ENCODE measurements at places on chromosomes 5 and 9.
A peak's percentile ranks its signal among the peaks of the same experiment; 100 is the strongest.

DNA sequence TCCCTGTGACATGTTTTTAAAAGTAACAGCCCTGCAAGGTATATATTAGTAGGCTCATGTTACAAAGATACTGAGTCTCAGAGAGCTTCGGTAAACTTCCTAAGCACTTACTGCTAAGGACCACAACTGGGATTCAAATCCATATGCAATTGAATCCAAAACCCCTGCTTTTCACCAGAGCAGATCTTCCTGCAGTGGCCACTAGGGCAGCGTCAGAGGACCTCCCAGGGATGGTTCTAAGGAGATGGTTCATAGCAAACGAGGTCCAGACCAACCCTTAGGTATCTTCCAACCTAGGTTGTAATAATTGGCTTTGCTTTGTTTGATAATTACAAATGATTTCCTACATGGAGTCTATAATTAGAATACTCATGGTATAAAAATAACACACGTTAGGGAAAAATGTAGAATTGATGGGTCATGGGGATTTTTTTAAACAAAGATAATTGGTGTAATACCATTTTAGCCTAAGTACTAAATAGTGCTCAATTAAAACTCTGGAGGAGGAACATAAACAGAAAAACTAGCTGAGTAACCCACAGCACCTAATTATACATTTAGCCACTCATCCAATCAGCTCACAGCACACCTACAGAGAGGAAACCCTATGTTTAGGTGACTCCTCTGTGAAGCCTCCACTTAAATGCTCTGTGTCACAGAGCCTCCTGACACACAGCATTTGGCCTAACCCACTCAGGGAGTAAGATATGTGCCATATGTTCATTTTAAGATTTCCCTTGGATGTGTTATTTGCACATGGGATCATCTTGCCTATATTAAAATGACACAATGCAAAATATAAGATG lies 10.0 kb upstream of the CAST start:
- no peak for DNase-seq

GRCh38 chr5:40260361-40260760 lies 419.4 kb upstream of the PTGER4 start:
- DNase-seq = no peak

DNA sequence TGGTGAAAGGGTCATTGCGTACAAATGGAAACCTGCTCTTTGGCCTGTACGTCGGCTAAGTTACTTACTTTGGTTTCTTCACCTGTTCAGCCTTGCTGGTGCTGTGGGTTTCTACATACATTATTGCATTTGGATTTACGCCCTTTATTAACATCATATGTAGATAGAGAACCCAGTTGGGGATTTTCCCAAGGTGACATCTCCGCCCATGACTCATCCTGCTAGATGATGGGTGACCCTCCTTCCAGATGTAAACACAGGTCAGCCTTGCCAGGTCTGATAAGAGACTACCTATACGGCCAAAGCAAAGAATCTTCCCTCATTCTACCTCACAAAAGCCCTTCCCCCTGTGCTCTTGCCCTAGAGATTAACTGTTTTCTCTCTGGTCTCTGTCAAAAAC lies 360.9 kb downstream of the KDM4C start:
- no peak for DNase-seq

DNA sequence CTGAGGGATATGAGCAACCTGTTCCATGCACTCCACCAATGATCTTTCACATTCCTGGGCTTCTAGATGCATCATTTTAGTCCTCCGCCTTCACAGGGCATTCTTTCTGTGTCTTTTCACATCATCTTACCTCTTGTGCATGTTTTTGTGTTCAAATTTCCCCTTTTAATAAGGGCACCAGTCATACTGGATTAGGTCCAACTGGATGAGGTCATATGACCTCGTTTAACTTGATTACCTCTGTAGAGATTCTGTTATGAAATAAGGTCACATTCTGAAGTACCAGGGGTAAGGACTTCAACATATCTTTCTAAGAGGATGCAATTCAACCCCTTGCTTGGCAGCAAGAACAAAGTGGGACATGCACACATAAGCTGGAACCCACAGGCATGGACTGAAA lies 335.3 kb upstream of the TLE4 start:
- no peak for DNase-seq

- peak; percentile 46 for DNase-seq
Measured at GRCh38 chr5:87411973-87412629, 629 bp downstream of the CCNH start.

DNA sequence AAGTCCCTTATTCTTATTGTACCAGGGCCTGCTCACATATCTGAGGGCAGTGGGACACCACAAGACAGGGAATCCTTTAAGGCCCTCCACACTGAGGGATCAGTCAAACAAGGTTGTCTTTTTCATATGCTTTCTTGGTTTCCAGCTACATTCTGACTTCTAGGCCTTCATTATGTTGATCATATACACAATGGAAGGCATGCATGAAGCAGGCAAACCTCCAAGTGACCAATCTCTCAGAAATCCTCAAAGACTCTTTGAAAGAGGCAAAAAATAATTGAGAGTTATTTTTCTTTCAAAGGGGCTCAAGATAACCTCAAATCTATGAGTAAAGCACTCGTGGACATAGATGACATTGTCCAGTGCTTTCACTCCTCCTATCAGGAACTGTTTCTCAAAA lies 1195.9 kb upstream of the ACO1 start:
- no peak for DNase-seq

- DNase-seq = no peak
Measured at GRCh38 chr5:135442431-135443160, 4.6 kb downstream of the DCANP1 start.

DNA sequence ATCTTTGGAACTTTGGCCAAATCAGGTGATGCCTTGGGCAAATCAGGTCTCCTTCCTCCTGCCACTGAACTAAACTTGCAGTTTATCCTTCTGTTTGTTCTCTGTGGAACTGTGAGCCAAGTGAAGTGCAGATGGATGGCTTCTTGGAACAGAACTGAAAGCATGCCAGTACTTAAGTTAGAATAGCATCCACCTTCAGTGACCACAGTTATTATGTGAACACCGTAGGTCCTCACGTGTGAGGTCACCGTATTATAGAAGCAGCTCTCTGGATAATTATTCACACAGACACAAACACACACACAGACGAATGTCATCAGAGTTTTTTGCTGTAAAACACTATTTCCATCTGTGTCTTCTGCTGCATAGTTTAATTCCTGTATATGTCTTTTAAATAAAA lies 162.6 kb downstream of the EFNA5 start:
- DNase-seq = no peak

- no peak for DNase-seq
Measured at GRCh38 chr5:52491818-52492217, 295.9 kb upstream of the ITGA1 start.

DNA sequence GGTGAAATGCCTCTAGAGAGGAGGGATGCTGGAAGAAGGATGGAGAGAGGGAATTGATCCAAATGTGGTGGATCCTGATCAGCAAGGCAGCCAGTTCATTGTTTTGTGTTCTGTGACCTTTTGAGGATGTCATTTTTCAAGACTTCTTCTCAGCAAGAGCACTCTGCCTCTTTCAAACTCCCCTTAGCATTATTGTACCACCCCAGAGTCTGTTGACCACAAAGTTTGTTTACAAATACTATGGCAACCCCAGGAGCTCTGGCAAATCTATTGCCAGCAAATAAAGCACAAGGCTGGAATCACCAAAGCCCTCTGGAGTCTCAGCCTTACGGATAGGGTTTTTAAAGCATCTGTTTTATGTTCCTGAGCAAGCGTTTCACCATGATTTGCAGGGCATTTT lies 76.2 kb upstream of the SLC1A3 start:
- DNase-seq = no peak

DNA sequence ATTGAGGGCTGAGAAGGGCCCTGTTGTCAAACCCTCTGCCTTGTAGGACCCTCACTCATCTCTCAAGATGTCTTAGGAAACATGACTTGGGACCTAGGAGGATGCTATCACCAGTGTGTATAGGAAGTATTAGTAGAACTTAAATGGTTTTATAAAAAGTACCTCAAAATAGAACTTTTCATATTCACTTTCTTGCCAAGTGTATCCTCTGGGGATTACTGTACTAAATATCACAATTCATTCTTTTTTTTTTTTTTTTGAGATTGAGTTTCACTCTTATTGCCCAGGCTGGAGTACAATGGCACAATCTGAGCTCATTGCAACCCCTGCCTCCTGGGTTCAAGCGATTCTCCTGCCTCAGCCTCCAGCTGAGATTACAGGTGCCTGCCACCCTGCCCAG lies 56.2 kb downstream of the ARHGEF28 start:
- no peak for DNase-seq

GRCh38 chr9:136368190-136368589 lies 4.6 kb upstream of the DNLZ start:
- no peak for DNase-seq

GRCh38 chr5:149317281-149318048 lies 27.8 kb upstream of the GRPEL2 start:
- peak; percentile 46 for DNase-seq

DNA sequence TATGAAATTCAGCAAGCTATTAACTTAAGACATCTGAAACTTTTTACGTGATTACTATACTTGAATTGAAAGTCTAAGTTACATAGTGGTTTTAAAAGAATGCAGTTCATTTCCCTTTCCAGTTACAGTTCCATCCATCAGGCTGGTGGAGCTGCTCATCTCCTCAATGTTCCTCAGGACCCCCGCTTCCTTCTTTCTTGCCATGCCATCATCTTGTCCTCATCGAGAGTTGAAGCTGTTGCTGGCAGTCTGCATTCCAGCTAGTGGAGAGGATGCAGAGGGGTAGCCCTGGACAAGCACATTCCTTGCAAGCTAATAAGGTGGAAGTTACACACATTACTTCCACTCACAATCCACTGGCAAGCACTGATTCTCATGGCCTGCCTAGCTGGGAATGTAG lies 8.8 kb upstream of the RNF183 start:
- DNase-seq = no peak

DNA sequence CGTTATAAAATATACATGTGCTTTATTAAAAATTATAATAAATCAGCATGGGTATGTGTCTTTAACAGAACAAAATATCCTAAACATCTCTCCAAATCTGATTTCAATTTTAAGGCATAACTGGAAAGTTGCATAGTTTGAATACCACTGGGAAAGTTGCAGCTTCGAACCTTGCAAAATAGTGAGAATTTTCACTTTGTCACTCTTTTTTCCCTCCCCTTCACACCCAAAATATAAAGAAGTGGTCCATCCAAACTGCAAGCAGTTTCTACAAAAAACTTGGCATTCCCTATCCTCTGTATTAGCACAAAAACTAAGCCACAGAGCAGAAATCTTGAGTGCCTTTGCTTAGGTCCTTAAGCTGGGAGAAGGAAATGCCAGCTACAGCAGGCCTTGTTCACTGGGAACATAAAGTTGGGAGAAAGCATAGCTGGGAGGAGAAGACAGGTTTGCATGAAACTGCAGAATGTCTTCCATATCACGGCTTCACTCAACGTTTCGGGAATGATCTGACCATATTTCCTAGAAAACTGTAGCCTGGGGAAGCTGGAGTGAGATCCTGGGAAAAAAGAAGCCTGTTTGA lies 400.3 kb downstream of the EBF1 start:
- DNase-seq = no peak

DNA sequence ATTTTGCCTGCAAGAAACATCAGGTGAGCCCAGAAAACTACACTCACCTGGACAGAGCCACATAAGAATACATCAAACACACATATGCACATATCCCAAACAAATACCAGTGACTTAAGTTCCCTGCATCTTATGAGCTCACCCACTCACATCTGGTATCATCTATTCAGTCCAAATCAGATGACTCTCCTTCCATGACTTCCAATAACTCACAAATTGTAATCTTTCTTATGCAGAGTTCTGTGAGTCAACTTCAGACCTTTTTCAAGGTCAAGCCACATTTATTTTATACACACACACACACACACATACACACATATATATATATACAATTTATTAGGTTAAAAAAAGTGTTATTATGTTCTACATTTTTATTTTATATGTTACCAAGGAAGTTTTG lies 1711.9 kb upstream of the CDH9 start:
- DNase-seq = no peak

- DNase-seq = no peak
Measured at GRCh38 chr9:79572608-79573411, 1.0 kb downstream of the TLE4 start.

GRCh38 chr9:136015656-136016571 lies 54.7 kb upstream of the UBAC1 start:
- DNase-seq = no peak

DNA sequence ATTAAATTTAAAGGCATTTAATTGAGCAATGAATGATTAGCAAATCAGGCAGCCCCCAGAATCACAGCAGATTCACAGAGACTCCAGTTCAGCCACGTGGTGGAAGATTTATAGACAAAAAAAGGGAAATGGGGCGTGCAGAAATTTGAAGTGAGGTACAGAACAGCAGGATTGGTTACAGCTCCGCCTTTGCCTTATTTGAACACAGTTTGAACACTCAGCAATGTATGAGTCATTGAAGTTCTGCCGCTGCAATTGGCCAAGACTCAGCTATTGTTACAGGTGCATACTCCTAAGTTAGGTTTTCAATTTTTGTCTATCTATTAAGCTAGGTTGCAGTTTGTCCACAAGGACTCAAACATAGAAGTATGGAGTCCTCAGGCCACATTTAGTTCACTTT lies 157.7 kb upstream of the SLC12A2 start:
- peak; percentile 42 for DNase-seq

DNA sequence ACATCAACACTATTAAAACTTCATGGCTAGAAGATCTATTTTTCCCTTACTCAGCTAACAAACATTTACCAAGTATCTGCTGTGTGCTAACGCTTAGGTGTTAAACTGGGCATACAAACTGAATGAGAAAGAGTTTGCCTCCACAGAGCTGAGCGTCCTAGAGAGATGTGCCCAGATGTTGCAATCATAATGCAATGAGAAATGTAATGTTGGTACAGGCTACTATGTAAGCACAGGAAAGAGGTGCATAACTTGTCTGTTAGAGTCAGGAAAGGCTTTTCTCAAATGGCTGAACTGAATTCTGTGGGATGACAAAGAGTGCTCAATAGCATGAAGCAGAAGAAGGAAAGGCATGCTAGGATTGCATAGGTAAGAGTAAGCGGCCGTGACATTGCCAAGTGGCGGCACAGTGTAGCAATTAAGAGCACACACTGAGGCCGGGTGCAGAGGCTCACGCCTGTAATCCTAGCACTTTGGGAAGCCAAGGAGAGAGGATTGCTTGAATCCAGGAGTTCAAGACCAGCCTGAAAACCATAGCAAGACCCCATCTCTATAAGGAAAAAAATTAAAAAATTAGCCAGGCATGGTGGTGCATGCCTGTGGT lies 137.8 kb downstream of the MEF2C start:
- peak; percentile 32 for DNase-seq

- no peak for DNase-seq
Measured at GRCh38 chr9:21135736-21136135, 5.9 kb downstream of the IFNW1 start.

- DNase-seq = no peak
Measured at GRCh38 chr9:119788921-119789320, 419.7 kb upstream of the BRINP1 start.

- DNase-seq = no peak
Measured at GRCh38 chr5:153613144-153613543, 122.7 kb downstream of the GRIA1 start.

Data from LoVo (cell line).